CD4-positive, alpha-beta T cell treated with Interferon alpha-2 for 1 hour (primary cell): ENCODE measurements at places on chromosomes 13 and 19.
A peak's percentile ranks its signal among the peaks of the same experiment; 100 is the strongest.

- DNase-seq = no peak
Observed at GRCh38 chr13:41468631-41469030, 11.3 kb downstream of the RGCC start.

- DNase-seq = no peak
Observed at GRCh38 chr13:100090861-100091260, 2.0 kb downstream of the PCCA start.

GRCh38 chr13:44971656-44972595, 17.3 kb downstream of the NUFIP1 start:
- DNase-seq = no peak

- no peak for DNase-seq
Observed at GRCh38 chr19:50835103-50835784, 1.9 kb upstream of the KLK15 start.

- DNase-seq = no peak
Observed at GRCh38 chr13:105442040-105442439, 1093.4 kb downstream of the EFNB2 start.

GRCh38 chr13:26663791-26664190, 96.8 kb downstream of the GPR12 start:
- DNase-seq = no peak

DNA sequence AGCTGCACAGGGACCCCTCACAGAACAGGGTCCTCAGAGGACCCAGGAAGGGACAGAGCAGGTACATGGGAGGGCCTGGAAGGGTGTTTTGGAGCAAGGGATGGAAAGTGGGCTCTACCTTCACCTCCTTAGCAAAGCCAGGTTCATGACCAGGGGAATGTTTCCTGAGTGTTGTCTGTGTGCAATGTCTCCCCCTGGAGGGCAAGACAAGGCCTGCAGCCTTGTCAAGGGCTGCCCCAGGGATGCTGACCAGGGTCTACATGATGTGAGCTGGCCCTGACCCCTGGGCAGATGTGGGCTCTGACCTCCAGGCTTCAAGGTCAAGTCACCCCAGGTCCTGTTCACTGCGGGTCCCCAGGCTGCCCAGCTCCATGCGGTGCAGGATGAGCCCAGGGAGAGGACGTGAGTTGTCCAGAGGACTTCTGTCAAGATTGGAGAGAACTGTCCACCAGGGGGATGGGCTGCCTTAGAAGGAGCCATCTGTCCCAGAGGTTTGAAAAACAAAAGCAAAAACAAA, 1.0 kb upstream of the CEACAM1 start:
- DNase-seq = peak; percentile 79

GRCh38 chr13:99812625-99813024, 158.9 kb downstream of the ZIC5 start:
- DNase-seq = no peak

GRCh38 chr13:63044589-63045313, 1629.1 kb upstream of the PCDH20 start:
- no peak for DNase-seq

DNA sequence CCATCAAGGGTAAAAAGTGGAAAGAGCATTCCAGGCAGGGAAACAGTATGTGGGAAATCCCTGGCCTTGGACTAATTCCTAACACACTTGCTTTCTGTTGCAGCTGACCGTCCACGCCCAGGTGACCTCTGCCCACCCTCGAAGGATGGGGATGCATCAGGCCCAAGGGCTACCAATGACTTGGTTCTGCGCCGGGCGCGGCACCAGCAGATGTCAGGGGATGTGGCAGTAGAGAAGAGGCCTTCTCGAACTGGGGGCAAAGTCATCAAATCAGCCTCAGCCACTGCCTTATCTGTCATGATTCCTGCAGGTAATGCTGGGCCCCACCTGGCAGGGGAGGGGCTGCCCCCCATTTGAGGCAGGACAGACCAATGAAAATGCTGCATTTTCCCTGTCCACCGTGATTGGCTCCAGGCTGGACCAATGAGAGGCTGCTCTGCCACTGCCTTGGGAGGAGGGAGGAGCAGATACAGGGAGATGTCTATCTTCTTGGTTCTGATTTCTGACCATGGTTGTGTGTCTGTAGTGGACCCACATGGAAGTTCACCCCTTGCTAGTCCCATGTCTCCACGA, 12.6 kb downstream of the DNASE2 start:
- DNase-seq = no peak

GRCh38 chr19:17325881-17326594, 8.6 kb downstream of the ANO8 start:
- DNase-seq = no peak

DNA sequence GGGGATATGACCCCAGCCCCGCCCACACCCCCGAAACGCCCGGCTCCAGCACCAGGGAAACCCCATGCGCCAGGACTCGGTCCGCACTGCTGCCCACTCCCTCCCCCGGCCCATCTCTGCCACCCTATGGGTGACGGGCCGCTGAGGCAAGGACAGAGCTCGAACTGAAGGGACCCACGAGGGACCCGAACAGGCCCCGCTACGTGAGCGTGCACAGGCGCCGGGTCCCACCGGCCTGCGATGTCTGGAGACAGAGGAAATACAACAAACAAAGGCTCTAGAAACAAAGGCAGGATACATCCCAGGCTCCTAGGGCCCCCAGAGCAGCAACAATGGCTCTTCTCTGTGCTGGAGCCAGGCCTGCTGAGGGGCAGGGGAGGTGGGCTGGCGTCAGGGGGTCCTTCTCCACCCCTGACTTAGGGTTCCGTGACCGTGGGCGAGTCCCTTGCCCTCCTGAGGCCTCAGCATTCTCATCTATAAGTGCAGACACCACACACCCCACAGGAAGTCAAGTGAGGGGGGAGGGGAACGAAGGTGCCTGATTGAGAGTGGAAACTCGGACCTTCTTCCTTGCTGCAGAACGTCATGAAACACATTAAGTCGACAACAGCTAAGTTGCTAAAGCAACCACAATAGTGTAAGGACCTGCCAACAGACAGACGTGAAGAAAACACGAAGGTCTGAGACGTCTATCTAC, 3.1 kb downstream of the ABHD17A start:
- peak; percentile 83 for DNase-seq

- no peak for DNase-seq
Observed at GRCh38 chr13:38657191-38657590, 29.7 kb upstream of the FREM2 start.

DNA sequence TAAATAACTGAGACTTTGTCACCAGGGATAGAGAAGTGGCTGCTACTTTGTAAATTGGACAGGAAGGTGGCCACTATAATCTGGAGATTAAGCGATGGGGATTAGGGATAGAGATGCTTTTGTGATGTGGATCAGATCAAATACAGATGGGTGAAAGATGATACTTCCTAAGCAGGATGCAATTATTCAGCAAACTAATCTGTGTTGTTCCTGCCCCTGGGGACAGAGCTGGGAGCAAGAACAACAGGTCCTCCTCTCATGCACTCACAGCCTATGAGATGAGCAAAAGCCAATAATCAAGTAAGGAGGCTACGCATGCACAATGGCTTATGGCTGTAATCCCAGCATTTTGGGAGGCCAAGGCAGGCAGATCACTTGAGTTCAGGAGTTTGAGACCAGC, 4.6 kb downstream of the RGL3 start:
- DNase-seq = no peak

GRCh38 chr13:106522898-106523525, 12.4 kb downstream of the EFNB2 start:
- no peak for DNase-seq

GRCh38 chr13:41935501-41935900, 25.4 kb downstream of the VWA8 start:
- no peak for DNase-seq

- DNase-seq = no peak
Observed at GRCh38 chr13:98785405-98785804, 32.9 kb upstream of the SLC15A1 start.

DNA sequence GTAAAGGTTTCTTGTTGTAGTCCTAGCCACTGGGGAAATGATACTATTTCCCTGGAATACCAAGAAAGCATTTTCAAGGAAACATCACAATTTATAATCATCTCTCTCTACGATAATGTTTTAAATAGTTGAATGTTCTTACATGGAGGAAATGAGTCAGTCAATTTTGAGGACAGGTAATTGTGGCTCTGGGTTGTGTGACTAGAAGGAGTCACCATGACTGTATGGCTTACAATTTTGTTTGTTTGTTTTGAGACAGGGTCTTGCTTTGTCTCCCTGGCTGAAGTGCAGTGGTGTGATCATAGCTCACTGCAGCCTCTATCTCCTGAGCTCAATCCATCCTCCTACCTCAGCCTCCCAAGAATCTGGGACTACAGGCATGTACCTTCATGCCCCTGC, 47.4 kb downstream of the COG3 start:
- no peak for DNase-seq

- DNase-seq = no peak
Observed at GRCh38 chr13:51731759-51732158, 72.2 kb downstream of the DHRS12 start.

DNA sequence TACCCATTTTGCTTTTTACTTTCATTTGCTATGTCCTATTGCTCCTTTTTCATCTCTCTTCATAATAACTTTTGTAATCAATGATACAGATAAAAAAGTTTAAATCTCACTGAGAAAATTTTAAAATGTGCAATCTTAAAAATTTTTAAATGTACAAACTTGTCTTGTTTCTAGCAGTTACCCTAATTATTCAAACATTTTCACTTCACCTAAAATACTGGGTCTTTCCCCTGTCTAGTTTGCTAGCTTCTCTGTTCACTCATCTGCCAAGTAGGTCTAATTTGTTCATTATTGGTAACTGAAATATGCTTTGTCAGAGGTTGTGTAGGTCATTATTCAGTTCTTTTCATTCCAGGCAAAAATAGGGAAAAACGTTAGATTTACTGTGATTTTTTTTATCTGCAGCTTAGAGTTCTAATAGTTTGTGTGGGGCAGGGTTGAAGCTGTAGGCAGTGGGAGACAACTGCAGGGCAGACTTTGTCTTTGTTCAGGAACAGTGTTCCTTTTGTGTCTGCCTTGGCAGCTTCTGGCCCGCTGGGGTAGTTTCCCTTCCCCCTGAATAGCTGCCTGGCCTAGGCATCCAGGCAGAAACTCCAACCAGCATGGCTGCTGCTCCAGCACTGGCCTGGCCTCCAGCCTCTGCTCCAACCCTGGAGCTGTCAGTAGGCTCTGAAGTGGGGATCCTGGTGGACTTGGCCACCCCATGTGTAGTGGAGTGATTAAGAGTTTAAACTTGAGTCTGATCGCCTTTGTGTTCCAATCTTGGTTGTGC, 48.5 kb downstream of the WDFY2 start:
- DNase-seq = no peak

DNA sequence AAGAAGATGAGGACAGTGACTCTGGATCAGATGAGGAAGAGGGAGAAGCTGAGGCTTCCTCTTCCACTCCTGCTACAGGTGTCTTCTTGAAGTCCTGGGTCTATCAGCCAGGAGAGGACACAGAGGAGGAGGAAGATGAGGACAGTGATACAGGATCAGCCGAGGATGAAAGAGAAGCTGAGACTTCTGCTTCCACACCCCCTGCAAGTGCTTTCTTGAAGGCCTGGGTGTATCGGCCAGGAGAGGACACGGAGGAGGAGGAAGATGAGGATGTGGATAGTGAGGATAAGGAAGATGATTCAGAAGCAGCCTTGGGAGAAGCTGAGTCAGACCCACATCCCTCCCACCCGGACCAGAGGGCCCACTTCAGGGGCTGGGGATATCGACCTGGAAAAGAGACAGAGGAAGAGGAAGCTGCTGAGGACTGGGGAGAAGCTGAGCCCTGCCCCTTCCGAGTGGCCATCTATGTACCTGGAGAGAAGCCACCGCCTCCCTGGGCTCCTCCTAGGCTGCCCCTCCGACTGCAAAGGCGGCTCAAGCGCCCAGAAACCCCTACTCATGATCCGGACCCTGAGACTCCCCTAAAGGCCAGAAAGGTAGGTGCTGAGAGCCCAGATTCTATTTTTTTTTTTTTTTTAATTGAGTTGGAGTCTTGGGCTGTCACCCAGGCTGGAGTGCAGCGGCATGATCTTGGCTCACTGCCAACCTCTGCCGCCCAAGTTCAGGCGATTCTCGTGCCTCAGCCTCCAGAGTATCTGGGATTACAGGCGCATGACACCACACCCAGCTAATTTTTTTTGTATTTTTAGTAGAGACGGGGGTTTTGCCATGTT, 2.3 kb downstream of the PPP1R15A start:
- DNase-seq = no peak

DNA sequence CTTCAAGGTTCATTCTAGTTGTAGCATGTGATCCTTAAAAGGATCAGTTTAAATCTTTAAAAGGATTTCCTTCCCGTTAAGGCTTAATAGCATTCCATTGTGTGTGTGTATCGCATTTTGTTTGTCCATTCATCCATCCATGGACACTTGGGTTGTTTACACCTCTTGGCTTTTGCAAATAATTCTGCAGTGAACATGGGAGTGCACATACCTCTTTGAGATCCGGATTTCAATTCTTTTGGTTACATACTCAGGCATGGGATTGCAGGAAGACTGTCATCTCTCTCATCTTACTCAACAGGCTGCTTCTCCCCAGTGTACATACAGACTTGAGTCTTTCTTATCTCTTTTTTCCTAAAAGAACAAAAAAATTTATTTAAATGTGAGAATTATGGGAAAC, 1.2 kb downstream of the RNF113B start:
- DNase-seq = no peak
